SJSA1 (cell line): ENCODE measurements at places on chromosomes 6 and 20. TPM values are rescaled to one million over a fixed set of nuclear protein-coding genes. Genes with fewer than 3 reads are reported as not detected.

DNA sequence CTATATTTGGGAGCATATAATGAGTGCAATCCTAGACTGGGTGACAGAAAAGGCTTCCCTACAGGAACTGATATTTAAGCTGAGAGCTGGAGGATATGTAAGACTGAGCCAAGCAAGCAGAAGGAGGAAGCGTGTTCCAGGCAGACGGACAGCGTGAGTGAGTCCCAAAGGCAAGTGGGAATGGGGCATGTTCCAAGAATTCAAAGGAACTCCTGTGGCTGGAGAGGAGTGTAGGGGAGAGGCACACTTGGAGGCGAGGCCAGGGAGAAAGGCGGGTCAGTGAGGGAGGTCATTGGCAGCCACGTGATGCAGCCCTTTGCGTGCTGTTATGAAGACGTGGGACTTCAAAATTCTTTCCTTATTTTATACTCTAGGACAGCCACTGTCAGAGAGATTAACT is 27.9 kb upstream of the SGK1 start:
- no peak for DNase-seq

The CENPB gene
- total RNA-seq, result 144 and 158 TPM in 2 replicates

The PTPRA gene
- total RNA-seq, result 16.5 and 36.4 TPM in 2 replicates

- no peak for DNase-seq
These were observed 20.7 kb downstream of the PRPF6 start for GRCh38 chr20:64001607-64002011.
